ENCODE measurements at places on chromosomes 12 and 14. TPM values are rescaled to one million over a fixed set of nuclear protein-coding genes. Genes with fewer than 3 reads are reported as not detected.

The DIO2 gene
- not detected for total RNA-seq

The ACVRL1 gene
- not detected for total RNA-seq

The UNC79 gene
- 0.19 TPM for total RNA-seq

The FOXN4 gene
- not detected for total RNA-seq

The PSME2 gene
- 536 TPM for total RNA-seq

The CBLN3 gene
- total RNA-seq = 1.1 TPM

DNA sequence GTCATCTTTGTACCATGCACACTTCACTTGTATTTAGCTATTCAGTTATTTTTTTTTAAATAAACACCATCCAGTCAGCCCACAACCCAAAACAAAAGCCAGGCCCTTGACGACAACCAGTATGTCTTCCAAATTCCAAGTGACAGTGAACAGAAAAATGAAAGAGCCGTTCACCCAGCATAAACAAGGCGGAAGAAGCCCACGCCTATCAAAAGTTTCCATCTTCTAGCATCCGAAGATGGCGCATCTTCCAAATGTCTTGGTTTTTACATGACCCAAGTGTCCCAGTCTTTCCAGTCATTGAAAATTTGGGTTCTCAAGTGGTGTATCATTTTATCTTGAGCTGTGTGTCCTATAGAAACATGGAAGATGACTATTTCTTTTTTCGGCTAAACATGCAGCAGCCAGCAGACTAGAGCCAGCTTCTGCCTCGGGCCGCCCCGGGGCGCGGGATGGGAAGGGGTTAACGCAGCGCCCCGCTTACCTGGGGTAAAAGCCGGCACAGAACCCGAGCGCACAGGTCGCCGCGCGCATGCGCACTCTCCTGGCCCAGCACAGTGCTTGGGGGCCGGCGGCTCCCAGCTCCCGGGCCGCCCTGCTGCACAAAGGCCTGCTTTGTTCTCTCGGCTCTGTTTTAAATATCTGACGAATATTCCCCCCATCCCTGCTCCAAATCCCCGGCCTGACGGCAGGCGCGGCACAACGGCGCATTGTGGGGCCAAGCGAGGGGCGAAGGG is 164.8 kb downstream of the ZFP36L1 start:
- DNase-seq = peak; percentile 49

DNA sequence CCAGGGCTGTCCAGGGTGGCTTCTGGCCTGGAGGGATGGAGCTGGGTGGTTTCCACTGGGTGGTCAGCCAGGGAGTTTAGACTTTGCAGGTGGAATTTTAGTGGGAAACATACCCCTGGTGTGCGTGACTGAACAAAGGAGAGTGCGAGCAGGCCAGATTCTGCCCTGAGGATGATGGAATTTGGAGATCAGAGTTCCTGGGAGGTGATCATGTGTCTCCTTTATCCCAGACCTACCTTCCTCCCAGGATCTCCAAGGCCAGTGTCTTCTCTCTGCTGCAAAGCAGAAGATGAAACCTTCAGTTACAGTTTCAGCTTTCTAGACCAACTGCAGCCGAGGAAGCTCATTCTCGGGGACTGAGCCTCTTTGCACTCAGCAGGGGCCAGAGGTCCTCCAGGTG is 33.2 kb downstream of the RPH3A start:
- no peak for DNase-seq

GRCh38 chr12:28088566-28089272 is 101.5 kb upstream of the CCDC91 start:
- no peak for DNase-seq

DNA sequence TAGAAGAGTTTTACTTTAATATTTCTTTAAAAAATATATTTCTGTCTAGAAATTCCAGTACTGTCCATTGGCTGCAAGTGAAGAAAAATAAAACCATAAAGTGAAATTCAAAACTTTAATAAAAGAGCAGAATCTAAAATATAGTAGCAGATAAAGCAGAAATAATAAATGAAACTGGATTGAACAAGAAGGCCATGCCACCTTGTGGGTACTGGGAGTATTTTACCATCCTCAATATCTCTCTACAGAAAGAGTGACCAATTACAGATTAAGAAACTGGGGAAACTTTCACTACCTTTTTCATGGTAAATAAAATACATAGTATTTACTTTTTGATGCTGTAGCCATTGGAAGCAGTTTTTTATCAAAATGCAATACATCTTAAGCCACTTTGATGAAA is 220.5 kb downstream of the BCAT1 start:
- DNase-seq = peak; percentile 70

GRCh38 chr12:132517740-132518100 is 27.8 kb downstream of the FBRSL1 start:
- no peak for DNase-seq

GRCh38 chr14:85444635-85445034 is 85.3 kb upstream of the FLRT2 start:
- no peak for DNase-seq

DNA sequence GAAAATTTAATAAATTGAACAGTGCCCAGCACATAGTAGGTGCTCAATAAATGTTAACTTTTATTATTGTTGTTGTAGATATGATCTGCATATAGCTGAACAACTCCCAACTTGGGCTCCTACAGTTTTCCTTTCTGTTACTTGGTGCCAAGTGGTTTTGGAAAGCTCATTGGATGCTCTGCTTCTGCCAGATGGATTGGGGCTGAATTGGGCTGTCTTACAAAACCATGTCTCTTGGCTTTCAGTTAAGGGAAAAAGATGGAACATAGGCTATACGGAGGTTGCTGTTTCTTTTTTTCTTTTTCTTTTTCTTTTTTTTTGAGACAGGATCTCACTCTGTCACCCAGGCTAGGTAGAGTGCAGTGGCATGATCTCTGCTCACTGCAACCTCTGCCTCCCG is 140.7 kb upstream of the PWP1 start:
- no peak for DNase-seq

DNA sequence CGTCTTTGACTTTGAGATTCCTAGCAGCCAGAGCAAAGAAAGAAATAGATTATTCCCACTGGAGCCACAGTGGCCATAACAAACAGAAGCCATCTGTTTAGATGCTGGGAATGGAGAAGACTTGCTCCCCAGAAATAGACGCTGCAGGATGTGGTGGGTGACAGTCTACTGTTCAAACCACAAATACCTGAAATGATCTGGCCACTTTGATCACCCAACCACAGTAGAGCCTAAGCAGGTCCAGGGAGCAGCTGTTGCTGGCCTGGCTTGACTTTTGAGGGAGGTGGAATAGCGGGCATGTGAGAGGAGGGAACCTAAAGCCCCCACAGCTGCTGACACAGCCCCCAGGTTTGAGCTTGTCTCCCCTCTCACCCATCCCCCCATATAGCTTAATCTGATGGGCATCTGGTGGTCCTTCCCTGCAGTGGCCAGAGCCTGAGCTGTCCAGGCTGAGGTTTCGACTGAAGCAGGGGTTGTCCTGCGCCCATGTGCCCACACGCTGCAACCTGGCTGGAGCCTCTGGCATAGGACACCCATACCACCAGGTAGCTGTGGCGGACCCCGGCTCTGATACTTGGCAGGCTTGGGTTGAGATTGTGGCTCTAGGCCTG is 38.7 kb downstream of the SH2B3 start:
- no peak for DNase-seq

DNA sequence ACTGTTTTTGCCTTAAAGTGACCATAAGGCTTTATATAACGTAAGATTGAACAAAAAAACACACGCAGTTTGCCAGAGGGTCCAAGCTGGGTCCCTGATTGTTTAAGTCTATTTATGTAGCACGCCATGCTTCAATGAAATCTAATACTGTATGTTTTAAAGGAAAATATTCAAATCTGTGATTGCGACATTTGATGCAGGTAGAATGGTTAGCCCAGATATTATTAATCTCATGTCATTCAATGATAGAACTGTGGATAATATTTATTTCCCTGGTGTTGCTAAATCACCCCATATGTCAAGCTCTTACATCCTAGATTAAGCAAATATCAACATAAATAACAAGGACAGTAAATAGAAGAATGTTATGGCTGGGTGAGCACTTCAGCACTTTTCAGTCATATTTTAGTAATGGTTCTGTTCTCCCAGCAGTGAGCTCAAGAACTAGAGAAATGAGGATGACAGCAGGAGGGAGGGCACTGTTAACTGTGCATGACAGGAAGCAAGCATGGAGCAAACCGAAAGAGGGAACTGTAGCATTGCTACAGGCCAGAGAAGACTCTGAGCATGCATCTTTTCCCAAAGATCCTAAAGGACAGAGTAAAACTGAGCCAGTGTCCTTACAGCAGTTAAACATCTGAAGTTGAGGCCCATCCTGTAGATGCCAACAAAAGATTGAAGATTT is 465.7 kb upstream of the MGAT4C start:
- DNase-seq = no peak

- no peak for DNase-seq
These were observed 199.7 kb upstream of the LMNTD1 start for GRCh38 chr12:25752710-25753309.
